ENCODE measurements at places on chromosomes 5 and 9.

GRCh38 chr5:179805529-179806249, 977 bp downstream of the MGAT4B start:
- DNase-seq = peak; percentile 60

DNA sequence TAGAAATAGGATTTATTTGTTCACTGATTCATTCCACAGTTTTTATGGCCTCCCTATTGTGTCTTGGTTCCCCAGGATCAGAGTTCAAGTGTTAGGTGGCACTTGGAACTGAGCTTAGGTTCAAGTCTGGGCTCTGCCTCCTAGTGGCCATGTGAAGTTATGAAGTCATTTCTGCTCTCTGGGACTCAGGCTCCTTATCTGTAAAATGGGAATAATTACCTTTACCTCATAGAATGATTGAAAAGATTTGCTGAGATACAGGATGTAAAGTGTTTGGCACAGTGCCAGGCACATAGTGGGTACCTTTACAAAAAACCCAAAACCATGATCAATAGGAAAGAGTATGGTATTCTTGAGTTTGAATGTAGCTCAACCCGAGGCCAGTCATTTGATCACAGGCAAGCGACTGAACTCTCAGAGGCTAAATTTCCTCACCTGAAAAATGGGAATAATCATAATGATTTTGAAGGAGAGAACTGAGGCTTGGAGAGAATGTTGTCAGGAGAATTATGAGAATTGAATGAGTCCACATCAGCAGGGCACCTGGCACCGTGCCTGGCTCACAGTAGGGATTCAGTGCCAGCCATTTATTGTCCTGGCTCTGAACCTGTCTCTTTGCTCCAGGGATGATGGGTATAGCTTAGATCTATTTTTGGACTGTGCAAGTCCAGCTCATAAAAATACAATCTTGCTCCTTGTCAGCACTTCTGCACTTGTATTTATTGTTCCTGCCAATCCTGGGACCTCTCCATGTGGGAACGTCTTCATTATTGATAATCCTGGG, 10.8 kb downstream of the NSG2 start:
- no peak for DNase-seq

GRCh38 chr9:90290716-90291485, 351.7 kb downstream of the DIRAS2 start:
- DNase-seq = no peak

DNA sequence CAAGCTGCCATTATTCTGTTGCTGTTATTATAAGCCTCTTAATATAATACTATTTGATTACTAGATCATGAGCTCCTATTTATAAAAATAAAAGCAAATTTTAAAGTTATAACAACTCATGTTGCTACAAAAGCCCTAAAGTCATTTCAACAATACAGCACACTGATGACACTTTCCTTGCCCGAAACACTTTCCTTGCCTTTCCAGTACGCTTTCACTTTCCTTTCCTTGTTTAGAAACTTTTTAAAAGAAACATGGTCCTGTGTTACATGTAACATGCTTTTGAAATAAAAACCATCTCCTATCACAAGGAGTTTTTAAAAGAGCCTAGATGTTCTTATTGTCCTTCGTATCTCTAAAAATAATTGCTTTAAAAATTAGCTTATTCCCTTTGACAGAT, 688.4 kb downstream of the PTPRD start:
- no peak for DNase-seq

- DNase-seq = no peak
Observed at GRCh38 chr5:10169359-10169758, 80.3 kb downstream of the ATPSCKMT start.

- no peak for DNase-seq
Observed at GRCh38 chr5:142292249-142292648, 32.6 kb downstream of the SPRY4 start.

DNA sequence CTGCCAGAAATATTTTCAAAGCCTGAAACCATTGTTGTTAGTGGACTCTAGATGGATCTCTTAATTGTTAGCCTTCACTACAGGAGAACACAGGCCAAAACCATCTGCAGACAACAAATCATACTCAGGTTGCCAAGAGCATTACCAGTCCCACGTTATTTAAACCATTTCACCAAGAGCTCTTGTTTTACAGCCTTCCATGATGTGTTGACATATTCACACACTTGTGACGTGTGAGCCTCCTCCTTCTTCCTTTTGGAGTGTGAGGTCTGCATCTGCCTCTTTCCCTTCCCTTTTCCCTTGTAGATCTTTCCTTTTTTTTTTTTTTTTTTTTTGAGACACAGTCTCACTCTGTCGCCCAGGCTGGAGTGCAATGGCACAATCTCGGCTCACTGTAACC, 279.0 kb downstream of the AUH start:
- DNase-seq = no peak

GRCh38 chr9:21919377-21920362, 74.5 kb downstream of the CDKN2A start:
- DNase-seq = peak; percentile 57

- peak; percentile 33 for DNase-seq
Observed at GRCh38 chr5:149938791-149939358, 5.7 kb downstream of the PDE6A start.
